ENCODE measurements at places on chromosomes 13 and 19. TPM values are rescaled to one million over a fixed set of nuclear protein-coding genes. Genes with fewer than 3 reads are reported as not detected.

Gene CEACAM8
- total RNA-seq: 0.04 TPM

Gene ZNF730
- total RNA-seq: 3.5 TPM

Gene CD79A
- total RNA-seq: 0.49 TPM

Gene CYP2S1
- 0.09 TPM for total RNA-seq

Gene FBXL12
- total RNA-seq: 16.4 TPM

Gene DHDH
- 0.31 TPM for total RNA-seq

Gene PPM1N
- 0.18 TPM for total RNA-seq

Gene PTOV1
- total RNA-seq: 140 TPM

Gene TMEM59L
- total RNA-seq: 3.9 TPM

Gene TPP2
- total RNA-seq: 56.2 TPM

Gene KLHL1
- 0.09 TPM for total RNA-seq

Gene SNRNP70
- 157 TPM for total RNA-seq

Gene WASF3
- total RNA-seq: 6.2 TPM

Gene NCR1
- not detected for total RNA-seq

Gene NAPSA
- 0.40 TPM for total RNA-seq

Gene KLK15
- total RNA-seq: not detected

Gene MIA
- 3.3 TPM for total RNA-seq

Gene SMIM24
- not detected for total RNA-seq

Gene KLK11
- total RNA-seq: not detected

Gene NDUFS7
- 73.5 TPM for total RNA-seq
